ENCODE measurements at places on chromosomes 5 and 9. TPM values are rescaled to one million over a fixed set of nuclear protein-coding genes. Genes with fewer than 3 reads are reported as not detected.

ZNF658 gene
- 4.1 TPM for total RNA-seq

MELK gene
- total RNA-seq = 82.7 TPM

ENG gene
- total RNA-seq = 3.1 TPM

ADAMTSL1 gene
- 3.7 TPM for total RNA-seq

SEC16A gene
- 68.9 TPM for total RNA-seq

GLRX gene
- total RNA-seq = 4.2 TPM

PIP5KL1 gene
- total RNA-seq = 4.7 TPM

All from foreskin keratinocyte (primary cell).